ENCODE measurements at places on chromosomes 2 and 18.

DNA sequence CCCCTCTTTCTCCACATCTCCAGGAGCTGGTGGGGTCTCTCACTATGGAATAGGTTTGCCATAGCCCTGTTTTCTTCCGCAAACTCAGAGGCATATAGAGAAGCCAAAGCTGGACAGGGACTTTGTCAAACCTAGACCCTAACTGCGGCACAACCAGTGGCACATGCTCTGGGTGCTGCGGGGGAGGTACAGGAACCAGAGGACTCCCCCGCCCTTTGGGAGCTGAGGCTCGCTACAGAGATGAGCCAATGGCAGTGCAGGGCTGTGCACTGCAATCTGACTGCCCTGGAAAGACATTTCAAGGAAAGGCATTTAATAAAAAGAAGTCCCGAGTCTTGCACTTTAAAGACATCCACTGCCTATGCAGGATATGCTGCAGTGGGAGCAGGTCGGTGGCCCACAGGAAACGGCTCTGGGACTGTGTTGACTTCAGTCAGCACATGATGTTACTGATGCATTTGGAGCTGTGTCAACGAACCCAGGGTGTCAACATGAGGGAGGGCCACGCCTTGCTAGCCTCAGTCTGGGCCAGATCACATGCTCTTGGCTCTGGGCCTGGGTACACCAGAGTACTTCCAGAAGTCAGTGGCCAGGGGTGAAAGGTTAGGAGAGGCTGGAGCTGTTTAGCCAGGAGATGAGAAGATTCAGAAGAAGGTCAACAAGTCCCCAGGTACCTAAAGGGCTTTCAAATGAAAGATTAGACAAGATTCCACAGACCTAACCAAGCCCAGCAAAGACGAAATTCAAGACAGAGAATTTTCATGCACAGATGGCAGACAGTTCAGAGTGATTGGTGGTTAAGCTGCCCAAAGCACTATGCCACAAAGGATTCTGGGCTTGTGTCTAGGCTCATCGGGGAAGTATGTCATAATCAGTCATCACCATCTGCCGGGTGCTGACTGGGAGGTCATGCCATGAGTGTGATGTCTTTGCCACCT lies 8.2 kb downstream of the SLC35F6 start:
- DNase-seq: no peak

DNA sequence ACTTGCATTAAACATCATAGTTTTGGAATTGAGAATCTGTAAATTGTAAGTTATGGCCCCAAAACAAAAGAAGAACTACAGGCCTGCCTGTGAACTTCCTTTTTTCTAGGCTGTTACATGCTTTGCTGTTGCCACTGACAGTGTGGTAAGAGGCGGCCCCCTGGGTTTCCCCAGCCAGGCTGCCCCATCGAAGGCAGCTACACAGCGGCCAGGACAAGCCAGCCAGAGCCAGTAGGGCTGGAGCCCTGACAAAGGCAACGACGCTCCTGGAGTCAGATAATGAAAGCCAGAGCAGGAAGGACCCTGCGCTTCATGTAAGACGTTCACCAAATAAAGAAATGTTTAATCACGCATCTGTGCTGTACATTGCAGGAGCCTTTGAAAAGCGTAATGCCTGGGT lies 55.0 kb downstream of the ANKRD44 start:
- no peak for DNase-seq

DNA sequence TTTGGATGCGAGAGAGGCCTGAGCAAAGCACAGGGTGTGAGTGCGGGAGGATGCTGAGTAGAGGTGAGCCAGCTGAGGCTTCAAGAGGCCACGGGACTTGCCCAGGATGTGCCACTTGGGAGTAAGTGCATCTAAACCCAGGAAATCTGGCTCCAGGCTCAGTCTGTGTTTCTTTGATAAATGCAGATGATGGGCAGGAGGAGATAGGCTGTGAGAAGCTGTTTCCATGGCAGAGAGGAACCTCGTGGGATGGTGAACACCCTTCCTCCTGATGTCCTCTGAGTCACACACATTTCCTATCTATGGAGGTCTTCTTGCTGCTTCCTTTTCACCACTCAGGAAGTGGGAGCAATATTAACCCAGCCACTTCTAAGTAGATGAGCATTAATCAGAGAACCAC lies 38.4 kb upstream of the CELF4 start:
- DNase-seq: no peak

- DNase-seq: no peak
Observed at GRCh38 chr2:66477135-66477842, 42.4 kb downstream of the MEIS1 start.

DNA sequence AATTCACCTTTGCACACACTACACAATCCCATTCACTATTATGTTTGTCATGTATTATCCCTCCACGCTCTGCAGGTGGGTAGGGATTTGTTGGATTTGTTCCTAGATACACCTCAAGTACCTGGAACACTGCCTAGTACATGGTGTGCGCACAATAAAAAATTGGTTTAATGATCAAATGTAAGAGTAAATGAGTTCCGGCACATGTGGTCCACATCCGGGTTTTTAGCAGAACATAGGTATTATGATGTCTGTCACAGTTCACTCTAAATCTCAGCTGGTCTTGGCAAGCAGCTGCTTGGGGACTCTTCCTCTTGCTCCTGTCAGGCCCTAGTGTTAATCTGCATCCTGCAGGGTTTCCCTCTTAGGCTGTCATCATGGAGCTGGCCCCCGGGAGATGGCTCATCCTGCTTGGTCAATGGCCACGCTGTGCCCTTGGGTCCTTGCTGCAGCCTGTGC lies 21.8 kb upstream of the IL1R1 start:
- DNase-seq: no peak

DNA sequence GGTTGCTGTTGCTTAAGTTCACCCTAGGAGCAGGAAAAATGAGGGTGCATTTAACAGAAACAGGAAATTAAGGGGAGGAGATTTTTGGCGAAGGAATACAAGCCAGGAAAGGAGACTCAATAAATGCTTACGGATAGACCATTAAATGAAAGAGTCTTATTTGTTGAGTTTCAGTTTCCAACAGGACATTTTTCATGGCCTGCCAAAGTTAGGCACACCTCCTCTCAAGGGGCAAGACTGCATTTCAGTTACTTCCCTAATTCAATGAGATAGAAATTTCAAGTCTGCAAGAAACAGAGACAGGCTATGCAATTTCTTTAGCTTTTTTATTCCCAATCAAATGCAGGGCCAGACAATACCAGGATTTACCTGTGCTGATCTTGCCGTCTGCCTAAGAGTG lies 394.7 kb upstream of the KLHL29 start:
- DNase-seq: no peak

DNA sequence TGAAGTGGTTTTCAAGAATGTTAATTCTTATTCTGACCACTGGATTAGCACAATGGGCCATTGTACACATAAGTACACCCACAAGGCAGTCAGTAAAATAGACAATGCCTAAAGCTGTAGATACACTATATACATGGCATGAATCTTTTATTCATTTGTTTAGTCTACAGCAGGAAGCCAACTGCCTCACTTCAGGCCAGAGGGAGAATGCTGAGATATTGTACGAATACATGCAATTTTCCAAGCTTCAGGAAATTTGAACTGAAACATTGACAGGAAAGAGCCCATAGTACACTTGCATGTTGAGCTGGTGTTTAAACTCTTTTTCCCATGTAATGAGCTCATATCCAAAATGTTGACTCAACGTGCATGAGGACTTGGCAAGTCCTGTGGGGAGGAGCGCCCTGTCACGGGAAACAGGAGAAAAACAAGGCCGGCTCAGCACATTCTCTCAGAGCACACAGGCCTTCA lies 111.6 kb upstream of the CYP1B1 start:
- no peak for DNase-seq

DNA sequence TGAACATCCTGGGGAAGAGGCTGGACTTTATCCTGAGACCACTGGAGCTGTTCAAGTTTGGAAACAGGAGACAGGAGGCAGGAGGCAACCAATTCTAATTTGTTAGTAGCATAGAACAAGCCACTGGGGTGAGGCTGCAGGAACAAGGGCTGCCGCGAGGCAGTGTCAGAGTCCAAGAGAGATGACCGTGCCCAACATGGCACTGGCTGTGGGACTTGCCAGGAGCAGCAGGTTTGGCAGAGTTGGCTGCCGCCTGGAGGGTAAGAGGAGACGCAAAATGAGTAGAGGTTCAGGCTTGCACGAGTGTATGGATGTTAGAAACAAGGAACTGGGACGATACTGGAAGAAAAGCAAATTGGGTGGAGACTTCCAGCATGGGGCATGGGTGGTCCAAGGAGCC lies 168.5 kb downstream of the TPGS2 start:
- DNase-seq: no peak

DNA sequence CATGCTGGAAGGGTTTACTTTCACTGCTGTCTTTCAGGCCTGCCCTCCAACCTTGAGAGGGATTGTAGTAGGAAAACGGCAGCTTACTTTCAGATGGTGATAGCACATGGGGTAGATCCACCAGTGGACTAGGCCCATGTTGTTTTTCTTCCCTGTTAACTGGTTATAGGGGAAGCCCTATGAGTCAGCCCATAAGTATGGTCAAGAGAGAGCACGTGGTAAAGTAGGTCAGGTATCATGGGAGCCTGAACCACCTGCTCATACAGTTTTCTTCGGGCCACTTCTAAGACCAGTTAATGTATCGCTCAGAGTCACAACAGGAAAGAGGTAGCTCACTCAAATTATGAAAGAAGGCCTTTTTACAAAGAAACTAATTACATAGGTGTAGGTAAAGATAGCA lies 33.0 kb downstream of the PDK1 start:
- no peak for DNase-seq

DNA sequence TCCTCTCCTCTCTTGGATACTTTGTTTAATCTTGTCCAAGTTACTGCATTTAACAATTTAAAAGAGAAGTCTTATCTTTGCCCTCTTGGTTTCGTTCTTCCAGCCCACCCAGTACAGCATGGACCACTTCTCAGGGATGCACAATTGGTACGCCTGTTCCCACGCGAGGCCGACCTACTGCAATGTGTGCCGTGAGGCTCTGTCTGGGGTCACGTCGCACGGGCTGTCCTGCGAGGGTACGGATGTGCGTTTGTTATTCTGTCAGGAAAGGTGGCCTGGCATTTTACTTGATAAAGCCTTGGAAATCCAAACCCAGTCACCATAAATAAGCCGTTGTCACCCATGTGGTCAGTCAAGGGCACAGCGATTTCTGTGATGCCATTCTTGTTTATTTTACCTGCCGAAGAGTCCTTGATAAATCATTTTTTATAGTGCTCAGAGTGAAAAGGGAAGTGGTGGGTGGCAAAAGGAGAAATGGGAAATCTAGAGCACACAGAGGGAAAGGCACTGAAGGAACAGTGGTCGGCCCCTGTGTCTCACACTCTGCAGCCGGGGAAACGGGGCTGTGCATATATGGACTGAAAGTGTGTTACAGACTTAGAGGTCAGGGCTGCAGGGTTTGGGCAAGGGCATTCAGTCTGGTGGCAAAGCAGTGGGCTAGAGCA lies 80.5 kb downstream of the DGKD start:
- no peak for DNase-seq

- no peak for DNase-seq
Observed at GRCh38 chr18:9135912-9136314, 668 bp upstream of the ANKRD12 start.

GRCh38 chr2:144673456-144673855 lies 153.5 kb upstream of the ZEB2 start:
- DNase-seq: no peak

- no peak for DNase-seq
Observed at GRCh38 chr2:200509235-200509611, 645 bp downstream of the KCTD18 start.

- DNase-seq: no peak
Observed at GRCh38 chr2:157500334-157500733, 56.4 kb upstream of the CYTIP start.

- DNase-seq: no peak
Observed at GRCh38 chr2:237691029-237691907, 63.9 kb downstream of the LRRFIP1 start.

- no peak for DNase-seq
Observed at GRCh38 chr2:64029116-64029665, 10.0 kb upstream of the VPS54 start.

- DNase-seq: no peak
Observed at GRCh38 chr2:69889302-69889701, 4.5 kb upstream of the SNRNP27 start.

GRCh38 chr2:10790228-10790973 lies 22.2 kb downstream of the PDIA6 start:
- no peak for DNase-seq

GRCh38 chr2:173248381-173248780 lies 106.3 kb upstream of the CDCA7 start:
- no peak for DNase-seq
